ENCODE measurements at places on chromosomes 12 and 14.

GRCh38 chr12:121398355-121398754 is 1.6 kb upstream of the RNF34 start:
- DNase-seq: no peak

GRCh38 chr12:133130808-133131128 is 341 bp downstream of the ZNF10 start:
- DNase-seq: no peak

DNA sequence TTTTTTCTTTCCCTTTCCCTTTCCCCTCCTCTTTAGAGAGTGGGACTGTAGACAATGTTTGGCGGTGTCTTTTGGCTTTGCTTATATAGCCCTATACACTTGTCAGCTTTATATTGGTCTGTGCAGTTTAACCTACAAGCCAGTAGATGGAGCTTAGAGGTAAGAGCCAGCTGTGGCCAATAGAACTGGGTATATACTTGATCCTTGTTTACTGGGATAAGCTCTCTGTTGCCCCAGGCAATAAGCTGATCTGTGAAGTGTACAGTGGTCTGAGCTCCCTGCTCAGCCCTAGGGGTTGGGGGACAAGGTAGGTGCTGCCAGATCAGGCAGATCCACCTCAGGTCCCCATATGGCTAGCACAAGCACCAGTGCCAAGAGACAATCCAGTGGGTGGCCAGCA is 434.1 kb downstream of the NOVA1 start:
- DNase-seq: no peak

GRCh38 chr14:96352708-96353107 is 10.4 kb downstream of the ATG2B start:
- DNase-seq: no peak

DNA sequence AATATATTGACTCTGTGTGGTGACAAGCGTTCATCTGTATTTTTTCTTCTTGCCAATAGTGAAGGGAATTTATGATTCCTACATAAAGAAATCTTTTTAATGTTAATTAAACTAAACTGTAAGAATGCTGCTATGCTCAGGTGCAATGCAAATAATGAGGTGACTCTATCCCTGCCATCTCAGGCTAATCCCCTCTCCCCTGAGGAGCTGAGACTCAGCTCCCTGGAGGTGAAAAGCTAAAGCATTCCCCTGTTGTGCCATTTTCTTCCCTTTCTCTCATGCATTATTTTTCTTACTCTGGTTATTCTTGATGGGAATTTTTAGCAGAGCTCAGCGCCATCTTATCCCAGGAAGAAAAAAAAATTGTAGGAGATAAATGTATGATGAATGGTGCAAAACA is 113.9 kb upstream of the FGD4 start:
- no peak for DNase-seq

DNA sequence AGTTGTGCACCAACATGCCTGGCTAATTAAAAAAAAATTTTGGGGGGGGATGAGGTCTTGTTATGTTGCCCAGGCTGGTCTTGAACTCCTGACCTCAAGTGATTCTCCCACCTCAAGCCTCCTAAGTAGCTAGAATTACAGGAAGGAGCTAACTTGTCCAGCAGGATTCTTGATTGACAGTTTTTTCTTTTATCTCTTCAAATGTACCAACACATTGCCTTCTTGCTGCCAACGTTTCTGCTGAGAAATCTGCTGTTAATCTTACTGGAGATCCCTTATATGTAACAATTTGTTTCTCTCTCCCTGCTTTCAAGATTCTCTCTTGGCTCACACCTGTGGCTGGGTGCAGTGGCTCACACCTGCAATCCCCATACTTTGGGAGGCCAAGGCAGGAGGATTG is 22.4 kb upstream of the MARK3 start:
- no peak for DNase-seq

DNA sequence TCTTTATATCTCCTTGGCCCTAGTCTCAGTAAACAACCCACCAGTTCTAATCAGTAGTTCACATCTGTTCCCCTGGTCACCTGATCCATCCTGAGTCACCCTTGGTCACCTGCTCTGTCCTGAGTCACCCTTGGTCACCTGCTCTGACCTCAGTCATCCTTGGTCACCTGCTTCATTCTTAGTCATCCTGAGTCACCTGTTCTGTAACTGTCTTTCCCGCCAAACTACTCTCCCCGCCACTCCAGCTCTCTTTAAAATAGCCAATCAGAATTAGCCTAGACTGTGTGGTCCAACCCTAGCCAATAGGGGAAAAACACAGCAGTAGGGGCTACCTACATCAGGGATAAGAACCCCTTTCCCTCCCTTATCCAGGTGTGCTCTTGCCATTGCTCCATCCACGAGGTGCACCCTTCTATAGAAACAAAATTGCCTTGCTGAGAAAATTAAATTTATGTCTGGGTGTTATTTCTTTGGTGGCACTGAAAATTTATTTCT is 245.4 kb upstream of the DIO3 start:
- no peak for DNase-seq

- no peak for DNase-seq
These were observed 503.5 kb downstream of the LRFN5 start for GRCh38 chr14:42110167-42110566.

GRCh38 chr12:71063087-71063486 is 94.7 kb downstream of the TSPAN8 start:
- no peak for DNase-seq

DNA sequence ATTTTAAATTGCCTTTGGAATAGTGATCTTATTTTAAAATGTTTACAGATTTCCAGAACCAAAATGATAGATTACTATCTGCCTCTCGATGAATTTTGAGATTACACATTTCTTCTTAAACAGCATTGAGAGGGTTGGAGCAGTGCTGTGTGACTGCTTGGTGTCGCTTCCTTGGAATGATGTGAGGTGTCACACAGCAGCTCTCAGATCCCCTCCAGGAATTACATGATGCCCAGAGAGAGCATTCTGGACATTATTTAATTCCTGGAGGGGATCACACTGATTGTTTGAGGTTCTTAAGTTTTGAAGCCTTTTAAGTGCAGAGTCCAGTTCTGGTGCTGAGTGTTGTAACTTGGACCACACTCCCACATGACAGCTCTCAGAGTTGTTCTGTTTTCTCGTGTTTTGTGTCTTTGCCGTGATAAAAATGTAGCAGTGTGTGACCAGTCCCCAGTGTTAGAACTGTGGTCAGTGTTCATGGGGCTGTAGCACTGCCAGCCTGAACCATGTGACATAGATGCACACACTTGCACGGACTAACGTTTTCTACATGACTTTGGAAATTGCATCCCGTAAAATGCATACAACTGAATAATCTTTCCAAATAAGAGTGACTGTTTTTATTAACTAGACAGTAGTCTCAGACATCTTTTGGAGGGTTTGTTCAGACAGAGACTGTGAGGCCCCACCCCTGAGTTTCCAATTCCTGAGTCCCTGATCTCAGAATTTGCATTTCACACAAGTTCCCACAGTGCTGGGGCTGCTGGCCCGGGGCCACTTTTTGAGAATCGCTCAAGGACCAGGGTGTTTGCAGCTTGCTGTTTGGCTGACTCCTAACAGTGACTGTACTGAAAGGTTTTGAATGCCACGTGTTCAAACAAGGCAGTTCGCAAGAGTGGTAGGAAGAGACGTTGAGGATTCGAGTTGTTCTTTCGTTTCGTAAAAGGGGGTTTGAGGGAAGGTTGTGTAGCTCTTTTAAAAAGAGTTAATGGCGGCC is 26.0 kb downstream of the XRCC3 start:
- no peak for DNase-seq

GRCh38 chr14:98185036-98185435 is 1087.0 kb downstream of the BCL11B start:
- no peak for DNase-seq

- no peak for DNase-seq
These were observed 3.4 kb upstream of the RPAP3 start for GRCh38 chr12:47709237-47709636.

DNA sequence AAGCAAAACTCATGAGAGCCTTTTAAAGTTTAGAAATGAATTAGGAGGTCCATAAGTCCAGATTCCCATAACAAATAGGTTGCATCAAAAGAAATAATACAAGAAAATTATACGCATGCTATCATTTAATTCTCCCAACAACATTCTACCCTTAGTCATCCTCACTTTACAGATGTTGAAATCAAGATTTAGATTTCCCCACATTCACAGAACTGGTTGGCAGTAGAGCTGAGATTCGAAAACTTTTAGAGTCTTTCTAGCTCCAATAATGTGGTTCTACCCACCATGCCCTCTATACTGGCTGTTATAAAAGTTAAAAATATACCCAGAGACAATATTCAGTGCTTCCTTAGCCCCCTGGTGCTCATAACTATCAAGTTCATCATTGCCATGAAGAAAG is 56.6 kb upstream of the METAP2 start:
- no peak for DNase-seq

- no peak for DNase-seq
These were observed 33.0 kb downstream of the ARL6IP4 start for GRCh38 chr12:123013185-123014095.

DNA sequence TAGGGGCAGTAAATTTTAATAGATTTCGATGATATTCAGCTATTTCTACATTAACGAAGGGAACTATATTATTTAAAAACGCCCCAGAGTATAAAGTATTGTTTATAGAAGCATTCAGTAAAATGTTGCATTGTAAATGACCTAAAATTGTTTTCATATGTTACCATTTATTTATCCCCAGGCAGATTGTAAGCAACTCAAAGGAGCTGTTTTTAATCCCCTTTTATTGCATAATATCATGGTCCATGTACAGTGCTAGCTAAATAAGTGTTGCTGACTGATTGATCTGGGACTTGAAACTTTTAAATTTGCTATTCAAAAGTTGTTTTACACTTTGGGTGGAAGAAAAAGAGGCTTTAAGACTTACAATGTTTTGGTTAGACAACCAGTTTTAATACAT is 199.0 kb upstream of the SLC38A2 start:
- DNase-seq: no peak

- no peak for DNase-seq
These were observed 10.8 kb downstream of the PPFIBP1 start for GRCh38 chr12:27534765-27535161.

GRCh38 chr14:76133103-76133502 is 18.6 kb upstream of the GPATCH2L start:
- DNase-seq: no peak

DNA sequence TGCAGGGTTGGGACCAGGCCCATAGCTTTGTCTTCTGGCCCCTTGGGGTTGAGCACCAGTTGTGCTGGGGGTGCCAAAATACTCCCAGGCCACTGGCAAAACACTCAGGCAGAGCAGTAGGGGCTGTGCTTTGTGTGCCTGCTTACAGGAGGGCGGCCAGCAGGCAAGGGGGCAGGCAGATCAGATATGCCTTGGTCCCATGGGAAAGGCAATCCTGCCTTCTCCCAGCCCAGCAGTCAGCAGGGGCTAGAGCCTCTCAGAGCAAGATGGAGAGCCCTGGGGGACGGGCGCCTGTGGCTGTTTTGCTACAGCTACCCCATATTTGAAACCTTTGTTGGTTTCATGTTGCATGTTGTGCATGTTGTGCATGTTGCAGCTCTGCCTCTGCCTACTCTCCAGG is 36.2 kb upstream of the TMX1 start:
- DNase-seq: no peak

GRCh38 chr14:56125772-56126636 is 7.8 kb downstream of the PELI2 start:
- no peak for DNase-seq

- DNase-seq: no peak
These were observed 7.3 kb downstream of the PAN2 start for GRCh38 chr12:56326533-56326932.

DNA sequence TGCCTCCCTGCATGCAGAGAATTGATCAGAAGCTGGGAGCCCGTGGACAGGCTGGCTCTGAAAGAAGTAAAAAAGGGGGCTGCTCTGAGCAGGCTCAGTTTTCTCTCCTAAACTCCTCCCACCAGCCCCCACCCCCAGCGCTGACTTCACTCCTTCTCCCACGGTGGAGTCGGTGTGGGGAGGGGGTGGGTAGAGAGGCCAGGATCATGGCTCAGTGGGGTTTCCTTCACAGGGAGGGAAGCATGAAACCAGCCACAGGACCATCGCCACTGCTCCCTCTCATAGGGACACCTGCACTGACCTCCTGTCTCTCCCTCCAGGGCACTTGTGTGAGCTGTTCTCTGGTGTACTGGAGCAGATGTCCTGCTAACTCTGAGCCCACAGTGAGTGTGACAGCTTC is 78.9 kb downstream of the STAB2 start:
- no peak for DNase-seq

GRCh38 chr14:105385698-105386365 is 12.5 kb upstream of the TEX22 start:
- DNase-seq: no peak
